Activated B cell treated with CpG ODN at 0.5 μM for 24 hours (primary cell): ENCODE measurements at places on chromosomes 5 and 9.
A peak's percentile ranks its signal among the peaks of the same experiment; 100 is the strongest.

- H3K4me1 ChIP-seq = no peaks in the 10 kb centered on the region
- no peaks in the 10 kb centered on the region for H3K36me3 ChIP-seq
- H3K4me3 ChIP-seq = no peak overlapping the region
- DNase-seq = no peak
- H3K27me3 ChIP-seq = peaks cover 16% of the 10 kb centered on the region
- no peak overlapping the region for H3K27ac ChIP-seq
Measured at GRCh38 chr9:35960039-35960655, 2.2 kb upstream of the OR2S2 start.

DNA sequence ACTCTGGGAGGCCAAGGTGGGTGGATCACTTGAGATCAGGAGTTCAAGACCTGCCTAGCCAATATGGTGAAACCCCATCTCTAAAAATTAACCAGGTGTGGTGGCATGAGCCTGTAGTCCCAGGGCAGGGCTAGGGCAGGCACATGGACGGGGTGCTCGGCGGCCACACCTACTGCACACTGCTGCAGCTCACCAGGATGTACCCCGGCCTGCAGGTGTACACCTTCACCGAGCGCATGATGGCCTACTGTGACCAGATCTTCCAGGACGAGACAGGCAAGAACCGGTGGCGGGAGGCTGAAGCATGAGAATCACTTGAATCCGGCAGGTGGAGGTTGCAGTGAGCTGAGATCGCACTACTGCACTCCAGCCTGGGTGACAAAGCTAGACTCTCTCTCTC, 3.2 kb downstream of the ST6GALNAC4 start:
- peaks cover 71% of the 10 kb centered on the region for H3K4me1 ChIP-seq
- H3K4me3 ChIP-seq = no peak overlapping the region
- DNase-seq = no peak
- peaks cover 57% of the 10 kb centered on the region for H3K36me3 ChIP-seq

- no peaks in the 10 kb centered on the region for H3K4me1 ChIP-seq
- no peak overlapping the region for H3K27ac ChIP-seq
- no peak for DNase-seq
- no peaks in the 10 kb centered on the region for H3K36me3 ChIP-seq
Measured at GRCh38 chr5:153624451-153624765, 133.9 kb downstream of the GRIA1 start.

- DNase-seq = no peak
- no peak overlapping the region for H3K4me3 ChIP-seq
- no peaks in the 10 kb centered on the region for H3K27me3 ChIP-seq
- peaks cover 14% of the 10 kb centered on the region for H3K36me3 ChIP-seq
- peak overlapping the region; percentile 18 for H3K27ac ChIP-seq
Measured at GRCh38 chr5:172035049-172035448, 28.6 kb upstream of the FBXW11 start.

DNA sequence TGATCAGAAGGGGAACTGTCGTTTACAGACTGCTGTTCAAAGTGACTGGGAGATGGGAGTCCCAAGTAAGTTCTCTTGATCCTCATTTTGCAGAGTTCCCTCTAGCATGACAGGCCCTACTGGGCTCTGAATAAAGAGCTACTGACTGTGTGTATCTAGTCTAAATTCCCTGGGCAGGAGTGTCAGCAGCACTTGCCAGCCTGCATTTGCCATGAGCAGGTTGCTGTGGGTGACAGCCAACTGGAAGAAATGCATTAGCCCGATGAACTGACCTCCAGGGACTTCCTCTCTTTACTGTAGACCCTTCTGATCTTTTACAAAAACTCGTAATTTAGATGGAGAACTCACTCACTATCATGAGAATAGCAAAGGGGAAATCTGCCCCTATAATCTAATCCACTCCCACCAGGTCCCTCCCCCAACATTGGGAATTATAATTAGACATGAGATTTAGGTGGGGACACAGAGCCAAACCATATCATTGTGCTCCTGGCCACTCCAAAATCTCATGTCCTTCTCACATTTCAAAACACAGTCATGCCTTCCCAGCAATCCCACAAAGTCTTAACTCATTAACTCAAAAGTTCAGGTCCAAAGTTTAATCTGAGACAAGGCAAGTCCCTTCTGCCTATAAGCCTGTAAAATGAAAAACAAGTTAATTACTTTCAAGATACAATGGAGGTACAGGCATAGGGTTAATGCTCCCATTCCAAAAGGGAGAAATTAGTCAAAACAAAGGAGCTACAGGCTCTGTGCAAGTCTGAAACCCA, 78.9 kb upstream of the CXCL14 start:
- no peak overlapping the region for H3K4me3 ChIP-seq
- no peaks in the 10 kb centered on the region for H3K27me3 ChIP-seq
- no peaks in the 10 kb centered on the region for H3K4me1 ChIP-seq
- H3K27ac ChIP-seq = no peak overlapping the region
- no peaks in the 10 kb centered on the region for H3K36me3 ChIP-seq
- no peak for DNase-seq

- no peaks in the 10 kb centered on the region for H3K27me3 ChIP-seq
- no peak for DNase-seq
- no peak overlapping the region for H3K4me3 ChIP-seq
- H3K27ac ChIP-seq = no peak overlapping the region
- no peaks in the 10 kb centered on the region for H3K4me1 ChIP-seq
- H3K36me3 ChIP-seq = no peaks in the 10 kb centered on the region
Measured at GRCh38 chr5:71910741-71911140, 191.7 kb downstream of the CARTPT start.

DNA sequence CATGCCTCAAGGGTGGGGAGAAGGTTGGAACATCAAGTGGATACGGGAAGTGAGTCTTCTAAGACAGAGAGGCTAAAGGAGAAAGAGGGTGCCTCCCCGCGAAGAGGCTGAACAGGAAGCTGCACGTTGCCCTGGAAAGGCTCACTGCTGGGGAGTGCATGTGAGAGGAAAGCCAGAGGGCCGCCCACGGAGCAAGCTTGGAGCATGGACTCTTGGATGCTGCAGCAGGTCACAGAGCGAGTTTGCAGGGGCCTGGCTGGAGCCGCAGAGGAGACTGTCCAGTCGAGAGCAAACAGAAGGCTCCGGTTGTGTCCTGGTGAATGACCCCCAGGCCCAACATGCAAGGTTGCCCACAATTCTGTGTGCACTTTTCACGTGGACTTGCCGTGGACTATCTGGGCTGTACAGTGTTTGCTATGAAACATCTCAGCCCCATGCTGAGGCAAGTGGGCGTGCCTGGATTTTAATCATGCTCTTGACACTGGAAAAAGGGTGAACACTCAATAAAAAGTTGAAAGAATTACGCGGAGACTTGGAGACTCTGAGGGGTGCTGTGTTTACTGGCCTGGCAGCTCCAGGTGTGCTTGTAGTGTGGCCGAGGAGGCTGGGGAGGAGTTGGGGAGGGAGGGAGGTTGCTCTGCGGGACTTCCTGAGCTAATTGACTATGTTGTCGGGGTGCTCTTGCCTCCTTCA, 54.5 kb upstream of the GARNL3 start:
- H3K36me3 ChIP-seq = no peaks in the 10 kb centered on the region
- H3K4me1 ChIP-seq = peaks cover 4% of the 10 kb centered on the region
- H3K27me3 ChIP-seq = no peaks in the 10 kb centered on the region
- H3K27ac ChIP-seq = no peak overlapping the region
- no peak for DNase-seq

DNA sequence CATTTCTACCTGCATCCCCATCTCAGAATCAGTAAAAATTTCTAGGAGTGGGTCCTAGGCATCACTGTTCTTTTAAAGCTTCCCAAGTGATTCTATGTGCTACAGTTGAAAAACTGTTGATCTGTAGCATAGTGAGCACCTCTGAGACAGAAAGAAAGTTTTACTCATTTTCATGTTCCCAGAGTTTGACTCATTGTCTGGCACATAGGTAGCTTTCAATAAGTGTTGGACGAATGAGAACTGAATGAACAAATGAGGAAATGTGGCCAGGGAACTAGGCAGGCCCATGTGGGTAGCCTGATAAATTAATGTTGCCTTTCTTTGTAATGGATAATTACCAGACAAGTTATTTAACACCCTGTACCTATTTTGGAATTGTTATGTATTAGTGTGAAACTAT, 33.8 kb downstream of the RNF180 start:
- DNase-seq = no peak
- no peaks in the 10 kb centered on the region for H3K27me3 ChIP-seq
- no peak overlapping the region for H3K27ac ChIP-seq
- no peaks in the 10 kb centered on the region for H3K36me3 ChIP-seq
- no peak overlapping the region for H3K4me3 ChIP-seq

DNA sequence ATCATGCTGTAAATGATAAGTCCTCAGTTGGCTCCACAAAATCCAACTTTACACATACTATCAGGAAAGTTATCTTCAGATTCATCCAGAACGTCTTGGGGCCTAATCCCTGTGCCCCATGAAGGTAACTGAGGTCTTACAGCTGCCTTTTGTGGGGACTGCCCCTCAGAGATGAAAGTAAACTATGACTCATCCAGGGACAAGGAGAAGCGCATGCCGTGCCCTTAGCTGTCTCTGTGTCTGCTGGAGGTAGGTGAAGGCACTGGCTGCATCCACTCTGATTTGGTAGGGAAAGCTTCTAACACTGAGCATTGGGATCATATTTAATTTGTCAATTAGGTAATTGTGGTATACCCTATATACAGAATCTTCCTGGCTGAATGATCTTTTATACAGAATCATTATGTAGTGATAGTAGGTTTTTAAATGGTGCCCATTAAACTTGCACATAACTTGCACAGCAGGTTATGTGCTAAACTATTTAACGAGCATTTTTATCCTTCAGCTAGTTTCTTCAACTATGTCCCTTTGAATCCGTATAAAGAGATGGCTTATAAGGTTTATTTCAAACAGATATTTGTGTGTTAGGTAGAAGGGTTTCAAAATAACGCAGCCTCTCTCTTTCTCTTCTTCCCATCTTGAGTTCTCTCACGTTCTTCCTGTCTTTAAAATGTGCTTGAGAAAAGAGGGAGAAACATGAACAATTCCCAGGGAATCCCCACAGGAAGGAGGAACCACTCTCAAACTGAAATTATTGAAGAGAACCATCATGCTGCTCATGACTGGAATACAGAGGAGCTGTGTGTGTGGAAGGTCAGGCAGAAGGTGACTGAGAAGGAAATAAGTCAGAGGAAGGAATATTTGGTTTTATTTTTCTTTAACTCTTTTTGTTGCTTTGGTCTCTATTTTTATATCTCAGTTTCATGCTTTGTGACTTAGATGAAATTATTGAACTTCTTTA, 250.9 kb downstream of the CD180 start:
- peaks cover 2% of the 10 kb centered on the region for H3K4me1 ChIP-seq
- H3K27ac ChIP-seq = no peak overlapping the region
- H3K4me3 ChIP-seq = no peak overlapping the region
- peaks cover 3% of the 10 kb centered on the region for H3K27me3 ChIP-seq
- DNase-seq = no peak

- H3K4me1 ChIP-seq = no peaks in the 10 kb centered on the region
- H3K27me3 ChIP-seq = no peaks in the 10 kb centered on the region
- DNase-seq = no peak
- H3K27ac ChIP-seq = no peak overlapping the region
Measured at GRCh38 chr9:16601991-16602390, 268.5 kb downstream of the BNC2 start.

- DNase-seq = no peak
- H3K36me3 ChIP-seq = no peaks in the 10 kb centered on the region
- H3K27me3 ChIP-seq = peaks cover 6% of the 10 kb centered on the region
- H3K4me3 ChIP-seq = no peak overlapping the region
- no peaks in the 10 kb centered on the region for H3K4me1 ChIP-seq
- no peak overlapping the region for H3K27ac ChIP-seq
Measured at GRCh38 chr5:103353581-103353980, 95.0 kb downstream of the MACIR start.

DNA sequence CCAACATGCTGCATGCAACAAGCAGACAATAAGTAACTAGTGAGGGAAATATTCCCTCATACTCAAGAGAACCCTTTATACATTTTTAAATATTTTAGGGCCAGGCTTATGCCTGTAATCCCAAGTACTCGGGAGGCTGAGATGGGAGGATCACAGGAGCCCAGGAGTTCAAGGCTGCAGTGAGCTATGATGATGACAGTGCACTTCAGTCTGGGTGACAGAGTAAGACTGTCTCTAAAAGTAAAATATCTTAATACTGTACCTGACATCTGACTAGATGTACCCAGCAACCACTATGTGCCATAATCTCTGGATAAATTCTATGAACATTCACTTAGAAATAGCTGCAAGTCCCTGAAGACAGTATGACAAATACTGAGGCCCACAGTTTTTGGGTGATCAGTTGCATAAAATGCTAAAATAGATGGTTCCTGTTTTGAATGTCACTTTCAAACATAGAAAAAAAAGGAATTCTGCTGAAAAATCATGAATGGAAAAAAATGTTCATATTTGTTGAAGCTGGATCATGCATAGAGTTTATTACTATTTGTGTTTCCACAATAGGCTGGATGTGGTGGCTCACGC, 2.0 kb upstream of the C5orf15 start:
- peak overlapping the region; percentile 96 for H3K27ac ChIP-seq
- H3K4me3 ChIP-seq = peak overlapping the region; percentile 95
- no peak for DNase-seq
- H3K27me3 ChIP-seq = no peaks in the 10 kb centered on the region
- peaks cover 64% of the 10 kb centered on the region for H3K36me3 ChIP-seq
- H3K4me1 ChIP-seq = peaks cover 46% of the 10 kb centered on the region

DNA sequence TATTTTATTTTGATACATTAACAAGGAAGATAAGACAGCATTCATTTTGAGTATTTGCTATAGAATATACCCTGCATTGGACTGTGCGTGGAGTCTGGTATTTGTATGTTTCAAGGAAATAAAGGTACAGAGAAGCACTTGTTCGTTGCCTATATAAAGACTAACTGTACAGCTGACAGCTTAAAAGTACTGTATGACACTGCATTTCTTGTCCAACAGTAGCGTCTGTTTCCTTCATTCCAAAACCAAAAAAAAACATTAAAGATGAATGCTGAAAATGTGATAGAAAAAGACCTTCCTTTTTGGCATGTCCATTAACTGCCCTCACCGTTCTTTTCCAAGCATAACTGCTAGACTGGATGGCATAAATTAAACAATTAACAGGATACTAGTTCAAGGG, 15.3 kb downstream of the TNFAIP8 start:
- H3K27ac ChIP-seq = peak overlapping the region; percentile 54
- H3K27me3 ChIP-seq = no peaks in the 10 kb centered on the region
- H3K36me3 ChIP-seq = peaks cover 48% of the 10 kb centered on the region
- peak overlapping the region; percentile 7 for H3K4me3 ChIP-seq
- peaks cover 78% of the 10 kb centered on the region for H3K4me1 ChIP-seq
- DNase-seq = no peak

DNA sequence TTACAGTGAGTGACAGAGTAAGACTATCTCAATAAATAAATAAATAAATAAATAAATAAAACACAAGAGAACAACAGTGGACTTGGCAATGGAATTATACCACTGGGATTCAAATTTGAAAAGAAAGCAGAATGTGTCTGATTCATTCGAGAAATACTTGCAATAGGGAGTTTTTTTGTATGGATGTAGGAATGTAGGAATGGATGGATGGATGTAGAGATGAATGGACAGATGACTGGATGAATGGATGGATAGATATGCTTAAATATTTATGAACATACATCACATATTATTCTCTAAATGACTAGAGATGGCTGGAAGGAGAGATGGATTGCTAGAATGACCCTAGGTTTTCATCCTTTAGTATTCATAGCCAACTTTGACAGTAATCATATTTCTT, 22.0 kb upstream of the CEMIP2 start:
- H3K4me1 ChIP-seq = peaks cover 52% of the 10 kb centered on the region
- H3K4me3 ChIP-seq = no peak overlapping the region
- H3K36me3 ChIP-seq = no peaks in the 10 kb centered on the region
- no peaks in the 10 kb centered on the region for H3K27me3 ChIP-seq
- no peak for DNase-seq
